ENCODE measurements at places on chromosomes 7 and 10.

- DNase-seq, result no peak
These were observed at the start of gene BMPR1A for GRCh38 chr10:86756511-86757112. TSS of gene BMPR1A (plus strand) at chr10:86756619. CDS start at chr10:86876019, 119,400 bp downstream.

DNA sequence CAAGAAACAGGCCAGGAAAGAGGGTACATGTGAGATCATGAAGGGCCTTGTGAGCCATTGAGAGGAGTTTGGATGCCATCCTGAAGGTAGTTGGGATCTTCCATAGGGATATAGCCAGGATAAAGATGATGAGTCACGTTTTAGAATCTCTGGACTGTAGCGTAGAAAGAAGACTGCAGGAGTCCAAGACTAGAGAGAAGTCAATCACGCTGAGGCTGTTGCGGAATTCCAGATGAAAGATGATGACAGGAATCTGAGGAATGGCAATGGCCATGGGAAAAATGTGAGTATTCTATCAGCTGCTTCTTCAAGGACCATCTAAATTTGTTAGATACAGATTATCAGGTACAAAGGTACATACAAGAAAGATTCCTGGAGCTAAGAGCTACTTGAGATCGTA lies 711.3 kb downstream of the GRM8 start:
- DNase-seq, result no peak

- no peak for DNase-seq
These were observed 167.0 kb downstream of the FANK1 start for GRCh38 chr10:126063353-126063791.

DNA sequence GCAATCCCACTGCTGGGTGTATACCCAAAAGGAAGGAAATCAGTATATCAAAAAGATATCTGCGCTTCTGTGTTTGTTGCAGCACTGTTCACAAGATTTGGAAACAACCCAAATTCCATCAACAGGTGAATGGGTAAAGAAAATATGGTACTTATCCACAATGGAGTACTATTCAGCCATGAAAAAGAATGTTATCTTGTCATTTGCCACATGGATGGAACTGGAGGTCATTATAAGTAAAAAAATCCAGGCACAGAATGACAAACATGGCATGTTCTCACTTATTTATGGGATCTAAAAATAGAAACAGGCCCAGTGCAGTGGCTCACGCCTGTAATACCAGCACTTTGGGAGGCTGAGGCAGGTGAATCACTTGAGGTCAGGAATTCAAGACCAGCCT lies 15.7 kb downstream of the APBB1IP start:
- DNase-seq, result no peak

- DNase-seq, result no peak
These were observed 624.0 kb downstream of the NRG3 start for GRCh38 chr10:82498976-82499375.

DNA sequence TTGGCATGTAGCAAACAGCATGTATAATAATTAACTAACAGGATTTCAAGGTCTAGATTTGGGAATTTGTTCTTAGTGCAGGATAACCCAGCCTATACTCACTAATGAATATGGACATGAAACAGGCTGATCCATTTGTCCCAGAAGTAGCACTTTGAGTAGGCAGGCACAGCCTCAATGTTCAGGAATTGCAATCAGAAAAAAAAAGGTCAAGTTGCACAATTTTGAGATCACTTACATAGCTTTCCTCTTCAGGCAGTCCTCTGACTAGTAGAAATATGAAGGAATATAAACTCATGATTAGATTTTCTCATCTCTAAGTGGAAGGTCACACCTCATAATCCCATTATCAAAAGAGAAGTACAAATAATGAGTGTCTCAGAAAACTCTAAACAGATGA lies 921.4 kb upstream of the CELF2 start:
- DNase-seq, result no peak

DNA sequence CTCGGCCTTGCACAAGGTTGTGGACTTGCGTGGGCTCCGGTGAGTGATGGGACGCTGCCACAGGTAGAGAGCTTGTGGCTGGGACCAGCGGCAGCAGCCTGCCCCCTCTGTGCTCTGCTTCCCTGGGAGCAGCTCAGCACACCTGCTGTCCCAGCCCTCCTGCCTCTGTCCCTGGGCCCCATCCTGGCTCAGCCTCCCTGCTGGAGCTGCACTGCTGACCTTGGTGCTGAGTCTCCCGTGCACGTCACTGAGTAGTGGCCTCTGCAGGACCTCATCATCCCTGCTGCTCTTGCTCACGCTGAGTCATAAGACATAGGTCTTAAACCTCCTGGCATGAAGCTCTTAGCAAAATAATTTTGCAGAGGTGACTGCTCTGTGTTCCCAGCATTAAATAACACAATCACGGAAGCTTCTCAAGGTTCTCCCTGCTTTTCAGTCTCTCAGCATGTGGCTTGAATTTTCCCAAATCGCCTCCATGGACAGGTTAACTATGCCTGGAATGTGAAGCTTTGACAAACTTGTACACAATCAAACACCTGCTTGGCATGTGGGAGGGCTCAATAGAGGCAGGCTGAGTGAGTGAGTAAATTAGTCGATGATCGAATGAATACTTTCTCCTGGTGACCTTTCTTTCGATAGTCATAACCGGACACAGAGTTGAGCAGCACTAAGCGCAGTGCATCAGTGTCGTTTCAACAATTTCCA lies 63.8 kb upstream of the NPS start:
- DNase-seq, result no peak

Data from stimulated activated CD4-positive, alpha-beta T cell treated with anti-CD3 and anti-CD28 coated beads, Interleukin-1b, Interleukin-23, amount 100 ng/mL, for 1 hour (primary cell).